AG04449 (cell line): ENCODE measurements at places on chromosomes 13 and 19.

DNA sequence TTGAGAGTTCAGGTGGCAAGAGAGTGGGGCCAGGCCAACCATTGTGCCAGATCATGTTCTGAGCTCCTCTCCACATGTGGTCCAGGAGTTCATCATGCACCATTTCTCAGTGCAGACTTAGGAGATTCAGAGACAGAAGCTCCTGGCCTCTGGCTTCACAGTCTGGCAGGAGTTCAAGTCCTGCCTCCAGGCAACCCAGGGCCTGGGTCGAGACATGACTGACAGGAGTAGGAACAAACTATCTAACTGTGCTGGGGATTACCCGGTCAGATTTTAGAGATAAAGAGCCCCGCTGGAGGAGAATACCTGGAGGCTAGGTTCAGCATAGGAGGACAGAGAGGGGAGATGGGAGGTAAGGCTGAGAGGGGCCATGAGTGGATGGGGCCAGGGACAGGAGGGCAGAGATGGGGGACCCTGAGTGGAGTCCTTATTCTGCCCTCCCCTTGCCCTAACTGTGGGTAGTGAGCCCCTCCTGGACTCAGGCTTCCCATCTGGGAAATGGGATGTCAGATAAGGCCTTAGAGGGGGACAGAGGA, 906 bp upstream of the CYP4F11 start:
- DNase-seq, result no peak

DNA sequence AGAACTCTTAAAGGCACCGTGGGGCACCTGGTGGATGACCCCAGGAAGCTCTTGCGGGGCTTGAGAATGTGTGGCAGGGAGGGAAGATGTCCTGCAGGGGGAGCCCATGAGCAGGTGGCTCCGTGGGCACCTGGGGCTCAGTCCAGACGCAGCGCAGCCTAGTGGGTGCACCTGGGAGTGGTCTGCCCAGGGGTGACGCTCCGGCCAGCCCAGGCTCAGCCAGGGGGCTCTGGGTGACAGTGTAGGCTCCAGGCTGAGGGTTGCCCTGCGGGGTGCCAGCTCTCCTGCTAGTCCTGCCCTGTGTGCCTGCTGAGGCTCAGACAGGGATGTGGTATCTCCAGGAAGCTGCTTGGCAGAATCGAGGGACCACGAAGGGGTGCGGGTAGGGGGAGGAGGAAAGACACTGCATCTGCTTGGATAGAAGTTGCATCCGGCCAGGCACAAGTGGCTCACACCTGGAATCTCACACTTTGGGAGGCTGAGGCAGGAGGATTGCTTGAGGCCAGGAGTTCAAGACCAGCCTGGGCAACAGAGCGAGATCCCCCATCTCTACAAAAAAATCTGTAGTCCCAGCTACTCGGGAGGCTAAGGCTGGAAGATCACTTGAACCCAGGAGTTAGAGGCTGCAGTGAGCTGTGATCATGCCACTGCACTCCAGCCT, 15.0 kb upstream of the PGLS start:
- no peak for DNase-seq

DNA sequence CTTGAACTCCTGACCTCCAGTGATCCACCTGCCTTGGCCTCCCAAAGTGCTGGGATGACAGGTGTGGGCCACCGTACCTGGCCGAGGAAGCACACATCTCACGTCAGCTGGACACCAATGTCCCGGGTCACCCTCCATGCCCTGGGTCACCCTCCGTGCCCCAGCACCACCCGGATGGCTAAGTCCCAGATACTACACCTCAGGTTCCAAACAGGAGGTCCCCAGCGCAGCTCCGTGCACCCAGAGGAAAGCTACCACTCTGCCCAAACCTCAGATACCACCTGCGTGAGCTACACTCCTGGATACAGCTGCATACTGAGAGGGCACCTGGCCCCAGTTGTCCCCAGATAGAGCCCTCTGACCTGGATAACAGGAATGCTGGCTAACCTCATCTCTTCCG, 14.0 kb downstream of the LRRC4B start:
- no peak for DNase-seq

- no peak for DNase-seq
Observed at GRCh38 chr13:31663880-31664585, 75.3 kb upstream of the RXFP2 start.

DNA sequence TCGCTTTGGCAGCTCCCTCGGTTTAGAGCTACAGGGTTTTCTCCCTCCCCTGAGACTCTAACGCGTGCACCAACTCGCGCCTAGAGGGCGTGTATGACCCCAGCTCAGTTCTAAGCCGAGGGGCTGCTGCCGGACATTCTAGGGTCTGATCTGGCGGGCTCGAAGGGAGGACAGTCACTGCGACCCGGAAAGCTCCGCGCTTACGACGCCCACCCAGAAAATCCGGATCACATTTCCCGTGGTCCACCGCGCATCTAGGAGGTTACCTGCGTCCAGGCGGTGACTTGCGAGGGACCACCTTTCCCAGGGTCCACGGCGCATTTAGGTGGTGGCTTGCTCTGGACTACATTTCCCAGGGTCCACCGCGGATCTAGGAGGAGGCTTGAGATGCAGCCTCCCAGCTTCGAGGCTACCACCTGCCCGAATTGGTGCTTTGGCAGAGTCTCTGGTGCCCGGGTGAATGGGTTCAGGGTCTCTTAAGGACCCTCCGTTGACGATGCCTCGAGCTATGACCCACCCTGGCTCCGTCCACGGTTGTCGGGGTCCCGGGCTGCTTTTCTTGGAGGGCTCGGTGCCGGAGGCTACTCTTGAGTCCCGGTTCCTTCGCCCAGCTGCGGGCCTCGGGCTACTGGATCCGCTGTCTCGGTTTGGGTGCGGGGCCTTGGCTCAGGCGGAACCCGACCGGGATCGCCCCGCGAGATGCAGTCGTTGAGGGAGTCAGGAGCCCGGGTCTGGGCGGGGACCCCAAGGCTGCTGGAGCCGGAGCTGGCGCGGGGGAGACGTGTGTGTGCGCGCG, 30.5 kb downstream of the ZNF146 start:
- no peak for DNase-seq

DNA sequence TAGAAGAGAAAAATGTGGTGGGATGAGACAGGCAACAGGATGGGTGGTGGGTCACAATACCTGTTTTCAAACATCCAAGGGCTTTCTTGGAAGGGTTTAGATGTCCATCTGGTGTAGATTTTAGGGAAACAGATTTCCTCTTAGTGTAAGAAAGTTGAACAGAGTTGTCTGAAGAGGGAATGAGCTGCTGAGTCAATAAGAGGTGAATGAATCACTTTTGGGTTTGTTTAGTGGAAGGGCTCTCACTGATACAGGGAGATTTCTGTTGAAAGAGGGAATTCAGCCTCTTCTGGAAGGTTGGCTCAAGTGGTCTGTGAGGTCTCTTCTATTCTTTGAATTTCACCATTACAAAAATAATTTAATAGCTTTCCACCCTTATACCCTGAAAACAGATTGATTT, 54.6 kb downstream of the LACC1 start:
- DNase-seq, result no peak

DNA sequence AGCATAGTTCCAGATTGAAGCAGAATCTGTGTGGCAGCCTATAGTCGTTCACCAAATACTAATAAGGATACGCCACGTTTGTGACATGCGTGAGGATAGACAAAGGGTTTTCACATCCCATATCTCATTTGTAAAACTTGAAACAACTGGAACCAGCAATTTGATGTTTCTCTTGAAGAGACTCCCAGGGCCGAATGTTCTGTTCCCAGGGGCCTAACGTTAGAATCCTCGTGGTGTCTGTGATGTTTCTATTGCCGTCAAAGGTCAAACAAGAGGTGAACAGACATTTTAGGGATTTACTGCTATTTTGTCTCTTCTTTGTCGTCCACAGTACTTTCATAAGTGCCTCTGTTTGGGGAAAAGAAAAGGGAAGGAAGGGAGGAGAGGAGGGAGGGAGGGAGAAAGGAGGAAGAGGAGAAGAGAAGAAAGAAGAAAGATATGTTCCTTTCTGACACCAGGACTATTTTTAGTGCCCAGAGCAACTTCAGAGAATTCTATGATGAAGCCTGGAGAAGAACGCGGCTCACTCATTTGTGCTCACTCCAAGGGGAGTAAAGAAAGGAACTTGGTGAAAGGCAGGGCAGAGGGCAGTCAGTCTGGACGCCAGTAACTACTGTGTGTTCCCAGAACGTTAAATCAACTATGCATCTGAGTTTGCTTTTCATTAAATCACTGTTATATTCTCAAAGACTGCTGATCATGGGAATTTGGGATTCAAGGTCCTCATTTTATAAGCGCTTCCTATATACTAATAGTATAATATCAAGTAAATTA, 154.5 kb downstream of the DCT start:
- DNase-seq, result no peak

- DNase-seq, result no peak
Observed at GRCh38 chr13:80329250-80329649, 11.7 kb downstream of the SPRY2 start.

GRCh38 chr19:10543059-10543419, 665 bp upstream of the ATG4D start:
- DNase-seq, result no peak

- no peak for DNase-seq
Observed at GRCh38 chr13:33865945-33866344, 48.0 kb downstream of the RFC3 start.

- DNase-seq, result no peak
Observed at GRCh38 chr19:58063712-58064111, 4.6 kb downstream of the ZNF135 start.

DNA sequence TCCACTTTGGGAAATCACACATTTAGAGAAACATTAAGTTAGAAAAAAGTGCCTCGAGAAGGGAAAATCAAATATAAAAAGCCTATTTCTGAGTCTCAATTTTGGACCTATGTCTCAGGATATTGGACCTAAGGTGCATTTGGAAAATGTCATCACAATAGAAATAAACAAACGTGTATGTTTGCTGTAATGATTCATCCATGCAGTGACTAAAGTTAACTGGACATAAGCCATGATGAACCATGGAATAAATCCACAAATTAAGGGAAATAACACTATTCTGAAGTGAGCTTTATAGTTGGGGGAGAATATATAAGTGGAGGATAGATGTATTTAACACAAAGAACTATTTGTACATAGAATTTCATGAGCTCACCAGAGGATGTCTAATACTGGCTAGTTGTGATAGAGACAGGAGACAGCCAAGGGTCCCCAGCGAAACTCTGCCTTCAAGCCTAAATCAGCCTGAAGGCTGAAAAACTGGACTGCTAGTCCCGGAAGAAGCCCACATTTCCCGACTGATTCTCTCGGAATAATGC, 963.3 kb upstream of the SPRY2 start:
- no peak for DNase-seq

GRCh38 chr19:51256155-51256625, 5.3 kb downstream of the SIGLECL1 start:
- no peak for DNase-seq

DNA sequence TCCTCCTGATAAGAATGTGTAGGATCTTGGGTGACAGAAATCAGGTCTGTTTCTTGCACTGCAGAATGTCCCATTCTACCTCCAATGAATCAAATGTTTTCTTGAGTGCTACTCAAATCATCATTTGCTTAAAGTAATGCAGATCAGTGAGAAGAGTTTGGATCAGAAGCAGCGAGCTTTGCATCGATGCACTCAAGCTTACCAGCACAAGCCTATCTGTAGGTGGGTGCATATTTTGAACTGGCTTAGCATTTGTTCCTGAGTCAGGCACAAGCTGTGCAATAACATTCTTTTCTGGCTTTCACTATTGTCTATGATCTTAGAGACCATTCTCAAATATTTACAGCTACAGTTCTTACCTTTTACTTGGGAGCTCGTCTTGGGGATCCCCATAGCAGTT, 109.5 kb downstream of the UBL3 start:
- no peak for DNase-seq

GRCh38 chr19:13095934-13096927, 6.4 kb downstream of the LYL1 start:
- DNase-seq, result no peak

- no peak for DNase-seq
Observed at GRCh38 chr13:37995092-37995491, 125.5 kb upstream of the TRPC4 start.

- no peak for DNase-seq
Observed at GRCh38 chr13:77596777-77597176, 61.3 kb downstream of the SCEL start.

DNA sequence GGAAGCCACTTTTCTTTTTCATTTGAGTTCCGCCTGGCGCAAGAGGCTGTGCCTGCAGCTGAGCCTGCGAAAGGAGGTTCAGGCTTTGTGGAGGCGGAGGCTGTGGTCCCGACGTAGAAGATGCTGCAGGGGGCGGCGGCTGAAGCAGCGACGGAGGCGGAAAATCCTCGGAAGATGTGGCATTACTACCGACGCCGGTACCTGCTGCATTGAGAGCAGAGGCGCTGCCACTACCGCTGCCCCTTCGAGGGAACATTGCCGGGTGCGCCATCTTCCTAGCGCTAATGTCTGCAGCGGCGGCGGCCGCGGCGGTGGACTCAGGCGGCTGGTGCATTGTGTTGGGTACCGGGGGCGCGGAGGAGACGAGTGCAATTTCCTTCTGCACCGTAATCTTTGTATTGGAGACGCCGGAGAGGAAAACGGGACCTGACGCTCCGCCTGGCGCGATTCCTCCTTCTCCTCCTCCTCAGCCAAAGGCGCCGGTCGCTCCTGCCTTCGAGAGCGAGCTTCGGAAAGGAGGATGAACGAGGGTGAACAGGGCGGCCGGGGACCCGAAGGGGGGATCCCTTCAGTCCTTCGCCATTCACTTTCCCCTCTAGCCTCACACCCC, at the start of gene TSC22D1:
TSS of gene TSC22D1 (minus strand) at position 590 of the 610 bp plus-strand sequence. CDS start at position 334, 256 bp downstream.
- no peak for DNase-seq

GRCh38 chr13:27401210-27401609, 23.2 kb upstream of the GTF3A start:
- no peak for DNase-seq

- DNase-seq, result no peak
Observed at GRCh38 chr19:19053508-19054314, 10.1 kb upstream of the SLC25A42 start.

DNA sequence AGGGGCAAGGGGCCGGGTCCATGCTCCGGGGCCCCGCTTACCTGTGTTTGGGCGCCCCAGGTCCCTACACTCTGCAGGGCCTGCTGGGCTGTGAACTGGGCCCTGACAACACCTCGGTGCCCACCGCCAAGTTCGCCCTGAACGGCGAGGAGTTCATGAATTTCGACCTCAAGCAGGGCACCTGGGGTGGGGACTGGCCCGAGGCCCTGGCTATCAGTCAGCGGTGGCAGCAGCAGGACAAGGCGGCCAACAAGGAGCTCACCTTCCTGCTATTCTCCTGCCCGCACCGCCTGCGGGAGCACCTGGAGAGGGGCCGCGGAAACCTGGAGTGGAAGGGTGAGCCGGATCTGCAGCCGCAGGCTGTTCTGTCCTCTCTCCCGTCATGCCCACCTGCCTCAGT, 1.7 kb downstream of the FCGRT start:
- DNase-seq, result no peak
